ENCODE measurements at places on chromosomes 7 and 10. TPM values are rescaled to one million over a fixed set of nuclear protein-coding genes. Genes with fewer than 3 reads are reported as not detected.

DNA sequence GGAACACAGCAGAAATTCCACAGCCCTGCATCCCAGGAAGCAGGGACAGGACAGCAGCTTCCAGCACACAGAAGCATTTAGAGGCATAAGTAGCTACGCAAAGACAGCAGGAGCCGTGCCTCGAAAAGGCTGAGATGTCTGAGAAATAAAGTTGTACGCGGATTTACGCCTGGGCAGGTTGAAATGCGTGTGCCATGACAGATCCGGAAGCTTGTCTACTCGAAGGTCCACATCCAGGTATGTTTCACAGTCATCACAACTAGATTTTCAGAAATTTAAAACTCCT, 26.1 kb downstream of the DIP2C start:
- H3K27me3 ChIP-seq: peaks cover 19% of the 10 kb centered on the region
- DNase-seq: no peak
- no peaks in the 10 kb centered on the region for H3K4me1 ChIP-seq
- no peaks in the 10 kb centered on the region for H3K36me3 ChIP-seq
- H3K27ac ChIP-seq: no peak overlapping the region

DNA sequence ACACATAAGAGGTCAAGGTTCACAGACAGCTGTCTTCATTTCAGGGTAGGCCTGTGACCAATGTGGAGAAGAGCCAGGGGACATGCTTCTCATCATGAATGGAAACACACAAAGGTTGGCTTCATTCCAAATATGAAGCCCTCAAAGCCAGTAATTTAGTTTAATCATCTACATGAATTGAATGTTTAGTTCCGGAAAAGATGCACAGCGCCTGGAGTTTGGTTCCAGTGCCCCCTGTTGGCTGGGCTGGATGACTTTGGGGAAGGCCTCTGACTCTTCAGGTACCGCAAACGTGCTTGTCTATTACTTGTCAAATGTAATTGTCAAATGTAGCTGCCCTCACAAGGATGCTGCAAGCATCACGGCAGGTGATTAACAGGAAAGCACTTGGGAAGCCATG, 130.7 kb downstream of the ADRA2A start:
- H3K27ac ChIP-seq: no peak overlapping the region
- H3K27me3 ChIP-seq: no peaks in the 10 kb centered on the region
- H3K4me3 ChIP-seq: no peak overlapping the region
- peak; percentile 16 for DNase-seq
- H3K4me1 ChIP-seq: no peaks in the 10 kb centered on the region
- no peaks in the 10 kb centered on the region for H3K36me3 ChIP-seq

DNA sequence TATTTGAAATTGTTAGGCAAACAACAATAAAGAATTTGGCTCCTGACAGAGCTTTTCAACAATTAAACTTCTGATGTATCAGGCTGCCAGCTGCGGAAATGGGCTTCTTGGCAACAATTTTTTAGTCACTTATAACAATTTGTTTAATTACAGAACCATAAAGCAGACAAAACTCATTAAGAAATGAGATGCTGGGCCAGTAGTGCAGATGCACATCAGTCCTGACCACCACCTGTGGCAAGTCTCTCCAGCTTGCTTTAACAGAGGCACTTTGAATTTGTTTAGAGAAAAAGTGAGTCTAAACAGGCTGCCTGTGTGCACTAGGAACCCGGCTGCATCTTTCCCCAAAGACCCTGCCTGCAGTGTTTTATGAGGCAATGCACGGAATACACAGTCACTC, 1124.4 kb downstream of the NXPH1 start:
- H3K4me3 ChIP-seq: no peak overlapping the region
- H3K36me3 ChIP-seq: no peaks in the 10 kb centered on the region
- no peak overlapping the region for H3K27ac ChIP-seq
- no peaks in the 10 kb centered on the region for H3K4me1 ChIP-seq

DNA sequence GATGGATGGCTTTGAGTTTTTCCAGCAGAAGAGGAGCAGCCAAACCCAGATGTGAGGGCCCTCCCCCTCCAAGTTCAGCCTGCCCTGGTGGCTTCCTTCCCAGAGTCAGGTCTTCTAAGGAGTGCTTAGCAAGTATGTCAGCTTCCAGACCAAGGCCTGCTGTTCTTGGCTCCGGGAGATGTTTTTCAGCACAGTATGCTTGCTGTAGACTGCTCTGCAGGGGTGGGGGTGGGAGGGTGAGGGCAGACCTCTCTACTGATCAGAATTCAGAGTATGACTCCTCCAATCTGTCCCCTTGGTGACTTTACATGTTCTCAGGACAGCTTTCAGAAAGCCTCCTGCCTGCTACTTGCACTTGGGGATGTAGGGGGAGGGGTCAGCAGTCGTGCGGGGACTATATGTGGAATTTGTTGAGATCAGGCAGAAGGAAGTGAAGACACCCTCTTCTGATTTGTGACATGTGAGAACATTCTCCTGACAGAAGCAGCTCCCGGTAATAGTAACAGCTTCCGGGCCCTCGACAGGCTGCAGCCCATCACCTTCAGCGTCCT, 516.4 kb upstream of the ZMIZ1 start:
- no peaks in the 10 kb centered on the region for H3K36me3 ChIP-seq
- H3K4me1 ChIP-seq: peaks cover 5% of the 10 kb centered on the region
- no peak for DNase-seq

DNA sequence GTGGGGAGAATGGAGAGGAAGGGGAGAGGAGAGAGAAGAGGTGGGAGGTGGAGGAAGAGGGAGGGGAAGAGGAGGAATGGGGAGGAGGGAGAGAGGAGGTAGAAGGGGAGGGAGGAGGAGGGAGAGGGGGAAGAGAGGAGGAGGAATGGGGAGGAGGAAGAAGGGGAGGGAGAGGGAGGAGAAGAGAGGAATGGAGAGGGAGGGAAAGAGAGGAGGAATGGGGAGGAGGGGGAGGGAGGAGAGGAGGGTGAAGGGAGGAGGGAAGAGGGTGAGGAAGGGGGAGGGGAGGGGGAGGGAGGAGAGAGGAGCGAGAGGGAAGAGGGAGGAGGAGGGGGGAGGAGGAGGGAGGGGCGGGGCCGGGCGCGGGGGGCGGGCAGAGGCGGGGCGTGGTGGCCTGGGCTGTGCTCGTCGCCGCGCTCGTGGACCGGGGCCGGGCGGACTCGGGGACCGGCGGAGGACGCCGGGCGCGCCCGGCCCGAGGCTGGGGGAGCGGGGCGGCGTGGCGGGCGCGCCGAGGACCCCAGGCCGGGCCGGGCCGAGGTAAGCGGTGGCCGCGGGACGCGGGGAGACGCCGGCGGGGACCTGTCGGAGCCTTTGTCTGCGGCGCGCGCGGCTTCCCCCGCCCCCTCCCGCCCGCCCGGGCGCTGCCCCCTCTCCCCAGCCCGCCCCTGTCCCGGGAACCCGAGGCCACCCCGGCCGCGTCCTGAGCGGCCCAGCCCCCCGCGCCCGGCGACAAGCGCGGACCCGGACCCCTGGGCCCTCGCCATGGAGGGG, at the start of gene SLC29A4:
Gene SLC29A4 (plus strand): TSS at position 401 of the 774 bp plus-strand sequence. CDS start 4,874 bp downstream, outside the sequence.
- H3K27me3 ChIP-seq: peaks cover 13% of the 10 kb centered on the region
- DNase-seq: peak; percentile 28
- no peak within 1 kb of the TSS for H3K4me3 ChIP-seq
- no peak within 1 kb of the TSS for H3K27ac ChIP-seq
- H3K36me3 ChIP-seq: no peaks in the 10 kb centered on the region

GRCh38 chr7:125127304-125127703, 197.7 kb upstream of the POT1 start:
- H3K4me3 ChIP-seq: no peak overlapping the region
- no peak overlapping the region for H3K27ac ChIP-seq
- H3K27me3 ChIP-seq: no peaks in the 10 kb centered on the region

DNA sequence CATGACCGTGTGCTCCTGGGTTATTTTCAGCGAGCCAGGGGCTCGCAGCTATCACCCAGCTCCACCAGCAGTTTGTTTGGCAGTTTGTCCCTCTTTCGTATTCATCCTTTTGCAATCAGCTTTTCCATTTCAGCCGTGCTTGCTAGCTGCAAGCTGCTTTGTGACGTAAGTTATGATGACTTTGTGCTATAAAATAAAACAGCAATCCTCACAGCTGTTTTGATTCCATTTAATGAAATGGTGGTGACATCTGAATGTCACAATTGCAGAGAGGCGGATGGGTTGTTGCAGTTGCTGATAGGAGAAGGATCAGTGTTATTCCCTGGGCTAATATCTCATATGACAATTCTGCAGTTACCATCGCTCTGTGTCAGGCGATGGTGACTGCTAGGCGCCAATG, 251.7 kb downstream of the SNX10 start:
- peaks cover 24% of the 10 kb centered on the region for H3K27me3 ChIP-seq
- no peak for DNase-seq
- H3K4me1 ChIP-seq: no peaks in the 10 kb centered on the region
- H3K27ac ChIP-seq: no peak overlapping the region
- H3K4me3 ChIP-seq: no peak overlapping the region

DNA sequence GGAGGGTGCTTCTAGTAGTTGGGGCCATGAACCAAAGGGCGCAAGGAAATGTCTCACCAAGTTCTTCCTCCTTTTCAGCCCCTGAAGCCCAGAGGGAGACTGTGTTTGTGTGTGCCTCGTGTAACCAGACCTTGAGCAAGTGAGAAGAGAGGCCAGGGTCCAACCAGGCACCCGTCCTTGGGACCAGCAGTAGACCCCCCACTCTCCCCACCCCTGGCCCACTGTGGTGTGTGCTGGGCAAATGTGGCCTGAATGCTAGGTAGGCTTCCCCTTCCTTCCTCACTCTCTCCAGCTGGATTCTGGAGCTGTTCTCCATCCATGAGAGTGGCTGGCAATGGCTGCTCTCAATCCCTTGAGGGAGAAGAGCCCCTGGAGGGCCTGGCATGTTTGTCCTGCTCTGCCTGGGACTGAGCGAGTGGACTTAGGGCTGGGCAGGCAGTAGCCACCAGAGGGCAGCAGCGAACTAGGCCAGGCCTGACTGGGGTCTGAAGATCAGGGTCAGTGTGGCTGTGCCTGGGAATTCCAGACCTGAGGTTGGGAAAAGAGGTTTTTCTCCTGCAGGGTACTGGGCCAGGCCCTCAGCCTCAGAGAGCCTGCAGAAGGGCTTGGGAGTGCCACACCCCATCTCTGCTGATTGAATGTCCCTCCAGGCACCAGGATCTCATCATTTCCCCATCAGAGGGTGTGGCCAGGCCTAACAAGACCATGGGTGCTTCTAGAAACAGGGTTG, 12.5 kb downstream of the SFRP5 start:
- H3K27me3 ChIP-seq: no peaks in the 10 kb centered on the region
- H3K4me1 ChIP-seq: no peaks in the 10 kb centered on the region
- no peak overlapping the region for H3K27ac ChIP-seq
- H3K4me3 ChIP-seq: no peak overlapping the region
- peaks cover 2% of the 10 kb centered on the region for H3K36me3 ChIP-seq

GRCh38 chr10:112843623-112844022, 106.4 kb upstream of the TCF7L2 start:
- H3K4me3 ChIP-seq: no peak overlapping the region
- DNase-seq: no peak
- no peak overlapping the region for H3K27ac ChIP-seq

Gene SPRN
- total RNA-seq: not detected

Gene GNAT3
- not detected for total RNA-seq

Gene RBP4
- not detected for total RNA-seq

Gene AGR2
- not detected for total RNA-seq

Gene C7orf33
- not detected for total RNA-seq

Gene KEL
- total RNA-seq: 0.31 TPM

Gene TCAF2
- 36.5 TPM for total RNA-seq

Gene UBE3C
- 42.6 TPM for total RNA-seq

Gene NFE2L3
- total RNA-seq: 22.2 TPM

Gene HOXA5
- total RNA-seq: not detected

All from activated T-cell treated with anti-CD3 and anti-CD28 coated beads, Interleukin-2, amount 50 U/mL, for 72 hours (primary cell).